Stimulated activated CD4-positive, alpha-beta T cell treated with anti-CD3 and anti-CD28 coated beads, TNF-alpha, amount 100 ng/mL, for 4 hours (primary cell): ENCODE measurements at places on chromosomes 1 and 21.

DNA sequence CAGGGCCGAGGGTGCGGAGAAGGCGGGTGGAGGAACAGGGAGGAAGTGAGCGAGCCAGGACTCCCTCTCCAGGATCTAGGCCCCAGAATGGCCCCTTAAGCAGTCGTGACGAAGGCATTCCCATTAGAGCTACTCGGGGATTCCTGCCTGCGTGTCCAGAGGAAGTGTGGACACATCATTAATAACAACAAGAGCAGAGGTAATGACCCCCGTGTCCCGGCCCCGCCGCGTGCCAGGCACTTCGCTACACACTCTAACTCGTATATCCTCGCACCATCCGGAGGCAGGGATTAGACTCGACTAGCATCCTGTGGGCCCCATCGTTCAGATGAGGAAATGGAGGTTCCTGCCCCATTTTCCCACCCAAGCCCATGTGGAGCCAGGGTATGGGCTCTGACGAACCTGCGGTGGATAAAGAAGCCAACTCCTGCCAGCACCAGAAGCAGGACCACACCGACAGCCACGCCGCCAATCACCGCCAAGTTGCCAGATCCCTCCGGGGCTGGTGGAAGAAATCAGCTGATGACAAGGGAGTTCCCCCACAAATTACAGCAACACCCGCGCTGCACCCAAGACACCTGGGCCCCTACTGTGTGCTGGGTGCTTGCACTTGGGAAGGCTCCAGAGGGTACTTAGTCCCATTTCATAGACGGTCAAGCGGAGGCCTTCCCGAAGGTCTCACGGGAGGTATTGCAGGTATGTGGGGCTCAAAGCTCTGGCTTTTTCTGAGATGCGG is 21.6 kb downstream of the EPHA2 start:
- no peak for DNase-seq

DNA sequence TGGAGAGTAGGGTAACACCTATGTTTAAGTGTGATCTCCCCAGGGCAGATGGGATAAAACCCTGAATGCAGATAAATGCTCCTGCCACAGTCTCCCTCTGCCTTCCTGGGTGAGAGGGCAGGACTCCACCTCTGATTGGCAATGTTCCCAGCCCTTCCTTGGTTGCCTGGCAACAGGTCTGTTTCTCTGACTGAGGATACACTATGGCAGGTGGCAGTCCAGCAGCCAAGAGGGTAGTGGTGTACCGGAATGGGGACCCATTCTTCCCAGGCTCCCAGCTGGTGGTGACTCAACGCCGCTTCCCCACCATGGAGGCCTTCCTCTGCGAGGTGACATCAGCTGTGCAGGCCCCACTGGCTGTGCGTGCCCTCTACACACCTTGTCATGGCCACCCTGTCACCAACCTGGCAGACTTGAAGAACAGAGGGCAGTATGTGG is at the start of gene DCDC2B:
TSS of gene DCDC2B (plus strand) at position 199 of the 438 bp plus-strand sequence. CDS start at position 204, 5 bp downstream.
- no peak for DNase-seq

GRCh38 chr1:235739631-235740030 is 90.0 kb upstream of the GNG4 start:
- no peak for DNase-seq

- no peak for DNase-seq
These were observed 73.0 kb downstream of the PTPRC start for GRCh38 chr1:198711837-198712236.

DNA sequence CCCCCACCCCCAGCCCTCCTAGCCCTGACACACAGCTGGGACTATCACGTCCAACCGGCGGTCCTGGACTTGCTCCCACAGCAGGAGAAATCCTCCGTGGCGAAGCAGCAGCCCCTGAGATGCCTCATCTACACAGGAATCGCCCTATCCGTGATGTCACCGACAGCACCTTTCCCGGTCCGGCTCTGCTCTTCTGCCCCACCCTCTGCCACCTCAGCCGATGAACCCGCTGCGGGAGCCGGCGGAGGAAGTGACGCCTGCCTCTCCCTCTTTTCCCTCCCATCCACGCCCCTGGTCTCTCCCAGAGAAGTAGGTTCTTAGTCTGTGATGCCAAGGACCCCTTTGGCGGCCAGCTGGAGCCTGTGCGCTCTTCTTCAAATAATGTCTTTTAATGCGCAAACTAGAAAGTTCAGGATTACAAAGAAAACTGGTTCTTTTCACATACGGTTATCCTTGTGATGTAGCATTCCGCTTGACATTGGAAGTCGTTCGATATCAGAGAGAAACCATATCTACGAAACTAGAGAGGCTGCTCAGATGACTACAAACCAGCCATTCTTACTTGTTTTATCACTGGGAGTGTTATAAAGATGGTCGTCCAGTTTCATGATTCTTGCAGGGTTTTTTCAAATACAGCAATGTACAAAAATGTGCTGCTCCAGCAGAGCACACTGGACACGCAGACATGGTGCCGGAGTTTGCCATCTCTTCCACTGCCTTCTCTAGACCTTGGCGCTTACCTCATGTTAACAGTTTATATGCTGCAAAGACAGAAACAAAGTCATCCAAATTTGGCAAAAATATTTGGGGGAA is 120.3 kb downstream of the PPIAL4G start:
- peak; percentile 33 for DNase-seq

GRCh38 chr1:6163973-6164617 is 16.0 kb downstream of the CHD5 start:
- DNase-seq = no peak

GRCh38 chr1:173190101-173190936 is 16.8 kb downstream of the TNFSF4 start:
- DNase-seq = no peak

DNA sequence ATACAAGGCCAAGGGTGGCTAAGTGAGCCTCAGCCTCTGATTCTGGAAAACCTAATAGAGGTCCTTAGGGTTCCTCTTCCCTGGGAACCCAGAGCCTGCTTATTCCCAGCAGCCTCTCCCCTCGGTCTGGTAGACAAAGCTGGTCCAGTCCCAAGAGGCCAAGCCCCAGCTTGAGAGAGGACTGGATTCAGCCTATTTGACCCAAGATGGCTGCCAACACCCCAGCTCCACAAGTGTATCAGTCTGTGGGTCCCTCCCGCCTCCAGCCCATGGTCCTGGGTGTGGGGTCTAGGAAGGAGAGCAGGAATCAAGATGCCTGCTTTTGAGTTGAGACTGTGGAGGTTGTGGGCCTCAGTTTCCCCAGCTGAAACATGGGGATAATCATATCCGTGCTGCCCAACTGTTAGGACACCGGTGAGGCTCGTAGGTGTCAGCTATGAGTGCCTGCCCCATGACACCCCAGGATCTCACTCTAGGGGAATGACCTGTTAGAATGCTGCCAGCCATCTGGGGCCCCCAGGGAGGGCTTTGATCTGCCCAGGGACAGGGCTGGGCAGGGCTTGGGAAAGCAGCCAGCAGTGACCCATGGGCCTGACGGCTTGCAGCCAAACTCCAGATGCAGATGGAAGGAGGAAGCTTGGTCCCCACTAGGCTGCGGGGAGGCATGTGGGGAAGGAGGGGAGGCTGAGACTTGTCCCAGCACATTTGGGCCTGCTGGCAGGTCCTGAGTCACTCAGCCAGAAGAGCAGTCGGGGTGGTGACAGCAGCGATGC is 45.4 kb downstream of the NUAK2 start:
- DNase-seq = no peak

DNA sequence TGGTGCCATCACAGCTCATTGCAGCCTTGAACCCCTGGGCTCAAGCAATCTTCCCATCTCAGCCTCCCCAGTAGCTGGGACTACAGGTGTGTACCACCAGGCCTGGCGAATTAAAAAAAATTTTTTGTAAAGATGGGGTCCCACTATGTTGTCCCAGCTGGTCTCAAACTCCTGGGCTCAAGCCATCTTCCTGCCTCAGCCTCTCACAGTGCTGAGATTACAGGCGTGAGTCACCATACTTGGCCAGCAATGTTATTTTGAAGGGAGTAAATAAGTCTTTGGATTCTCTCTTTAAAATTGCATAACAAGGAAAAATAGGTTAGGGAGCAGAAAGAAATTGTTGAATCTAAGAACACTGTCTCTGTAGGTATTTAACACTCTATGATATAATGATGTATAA is 111.3 kb downstream of the RPS6KC1 start:
- DNase-seq = no peak

DNA sequence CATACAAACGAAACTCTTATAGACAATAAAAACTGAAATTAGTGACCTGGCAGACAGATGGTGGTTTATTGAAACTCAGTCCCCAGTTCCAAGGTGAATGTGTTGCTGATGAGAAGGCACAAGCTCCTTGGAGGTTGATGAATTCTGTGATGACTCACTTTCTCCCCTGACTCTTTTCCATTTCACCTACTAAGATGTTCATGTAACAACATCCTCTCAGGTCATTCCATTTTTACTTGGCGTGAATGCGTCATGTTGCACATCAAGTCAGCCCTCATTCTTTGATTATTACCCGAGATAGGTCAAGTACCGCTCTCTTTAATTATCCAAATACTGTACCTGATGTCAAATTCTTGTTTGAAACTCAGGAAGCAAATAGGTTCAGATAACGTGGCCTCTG is 10.1 kb upstream of the IL10RB start:
- DNase-seq = no peak

GRCh38 chr1:1144122-1144842 is 28.4 kb upstream of the C1orf159 start:
- peak; percentile 42 for DNase-seq

DNA sequence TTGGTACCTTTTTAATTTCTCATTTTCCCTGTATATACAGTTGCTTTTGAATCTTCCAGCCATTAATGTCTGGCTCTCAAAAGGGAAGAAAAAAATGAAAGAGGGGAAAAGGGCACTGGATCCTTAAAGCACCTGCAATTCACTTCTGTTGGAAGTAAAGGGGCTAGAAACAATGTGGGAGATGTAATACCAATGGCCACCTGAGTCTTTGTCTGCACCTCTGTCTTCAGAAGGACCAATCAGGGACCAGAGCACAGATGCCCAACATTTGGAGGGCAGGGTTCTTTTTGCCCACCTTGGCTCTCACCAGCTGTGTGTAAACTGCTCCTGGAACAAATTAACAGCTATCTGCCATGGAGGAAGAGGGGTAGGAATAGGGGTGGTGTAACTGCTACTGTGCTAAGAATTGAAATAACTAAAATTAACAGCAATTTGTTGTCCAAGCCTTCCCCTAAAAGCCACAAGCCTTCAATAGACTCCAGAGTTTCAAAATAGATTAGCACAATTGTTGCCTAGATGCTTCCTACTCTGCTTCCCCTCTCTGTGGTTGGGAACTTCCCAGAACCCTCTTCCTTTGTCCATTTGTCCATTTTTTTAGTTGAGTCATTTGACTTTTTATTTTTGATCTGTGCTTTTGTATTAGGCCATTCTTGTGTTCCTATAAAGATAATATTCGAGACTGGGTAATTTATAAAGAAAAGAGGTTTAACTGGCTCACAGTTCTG is 11.5 kb upstream of the LRRC8B start:
- DNase-seq = no peak

GRCh38 chr1:109838838-109839240 is 71.8 kb upstream of the CSF1 start:
- no peak for DNase-seq

DNA sequence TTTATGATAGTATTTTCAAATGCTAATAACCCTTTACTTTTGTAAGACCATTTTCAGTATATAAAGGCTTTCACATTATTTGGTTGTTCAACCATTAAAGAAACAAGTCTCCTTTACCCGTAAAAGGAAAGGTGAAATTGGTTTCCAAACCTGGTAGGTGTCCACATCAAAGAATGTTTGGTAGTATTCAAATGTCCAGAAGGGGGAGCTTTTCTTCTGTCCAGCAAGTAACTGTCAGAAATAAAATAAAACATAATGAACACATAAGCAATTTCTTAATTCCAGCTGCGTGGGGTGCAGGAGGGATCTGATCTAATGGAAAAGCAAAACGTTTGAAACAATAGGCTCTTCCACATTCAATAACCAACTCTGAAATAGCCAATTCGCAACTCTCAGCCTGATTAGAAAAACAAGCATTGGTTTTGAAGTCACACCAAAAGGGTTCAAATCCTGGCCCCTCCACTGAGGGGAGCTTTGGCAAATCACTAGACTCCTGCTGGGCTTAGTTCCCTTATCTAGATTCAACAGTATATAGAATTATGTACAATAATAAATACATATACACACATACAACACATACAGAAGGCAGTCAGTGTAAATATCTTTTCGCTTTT is 11.0 kb downstream of the YIPF1 start:
- no peak for DNase-seq

DNA sequence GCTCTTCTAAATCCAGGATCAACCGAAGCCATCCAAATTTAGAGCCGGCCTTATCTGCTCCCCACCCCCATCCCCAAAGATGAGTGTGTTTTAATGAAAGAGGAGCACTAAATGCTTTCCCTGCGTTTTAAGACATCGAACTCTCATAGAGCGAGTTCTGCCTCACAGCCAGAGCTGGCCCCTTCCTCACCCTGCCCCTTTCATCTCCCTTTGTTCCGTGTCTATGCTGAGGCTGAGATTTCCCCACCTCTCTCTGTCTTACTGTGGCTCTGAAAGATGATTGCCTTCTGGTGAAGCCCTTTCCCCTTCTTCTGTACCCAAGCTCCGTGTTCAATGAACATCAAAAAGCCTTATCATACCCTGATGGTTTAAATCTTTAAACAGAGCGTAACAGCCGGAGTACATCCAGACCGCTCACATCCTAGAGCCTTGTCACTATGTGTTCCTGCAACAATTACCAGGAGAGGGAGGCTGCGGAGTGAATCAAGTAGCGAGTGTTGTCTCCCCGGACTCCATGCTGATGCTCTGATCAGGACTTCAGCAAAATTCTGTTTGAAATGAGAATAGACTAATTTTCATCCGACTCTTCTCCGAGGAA is 110.1 kb downstream of the ZNF326 start:
- DNase-seq = no peak

DNA sequence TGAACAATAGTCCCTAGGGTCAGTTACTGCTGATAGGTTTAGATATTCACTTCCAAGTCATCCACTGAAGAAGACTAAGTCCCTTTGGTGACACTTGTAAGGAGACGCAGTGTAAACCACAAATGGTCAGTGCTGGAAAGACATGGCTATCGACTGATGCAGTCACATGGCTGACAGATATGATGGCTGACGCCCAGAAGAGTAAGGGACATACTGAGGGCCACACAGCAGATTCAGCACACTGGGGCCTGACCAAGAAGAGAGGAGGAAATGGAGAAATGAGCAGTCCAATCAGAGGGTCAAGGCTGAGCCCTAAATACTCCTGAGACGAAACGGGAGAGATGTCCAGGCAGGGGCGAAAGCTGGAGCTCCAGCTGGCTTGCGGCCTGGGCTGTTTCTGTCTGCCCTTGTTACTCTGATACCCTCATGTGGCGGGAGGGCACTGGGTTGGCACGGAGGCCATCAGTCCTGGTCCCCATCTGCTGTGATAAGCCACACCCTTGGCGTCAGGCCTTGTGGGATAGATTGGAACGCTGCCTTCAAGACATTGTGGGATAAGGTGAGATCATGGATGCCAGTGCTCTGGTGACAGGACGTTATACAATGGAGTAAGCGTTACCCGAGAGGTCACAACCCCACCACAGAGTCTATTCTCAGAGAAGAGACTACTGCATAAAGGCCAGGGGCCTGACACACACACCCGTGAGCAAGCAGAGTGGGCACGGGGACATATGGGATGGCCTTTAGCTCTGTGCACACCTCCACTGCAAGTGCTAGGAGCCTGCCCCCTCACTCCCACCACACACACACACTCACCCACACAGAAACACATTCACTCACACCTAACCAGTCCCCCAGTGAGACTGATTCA is 158.4 kb downstream of the TRABD2B start:
- DNase-seq = no peak
